ENCODE measurements at places on chromosomes 4 and X. TPM values are rescaled to one million over a fixed set of nuclear protein-coding genes. Genes with fewer than 3 reads are reported as not detected.

- DNase-seq, result no peak
Measured at GRCh38 chr4:150591406-150591805, 9.5 kb downstream of the MAB21L2 start.

DNA sequence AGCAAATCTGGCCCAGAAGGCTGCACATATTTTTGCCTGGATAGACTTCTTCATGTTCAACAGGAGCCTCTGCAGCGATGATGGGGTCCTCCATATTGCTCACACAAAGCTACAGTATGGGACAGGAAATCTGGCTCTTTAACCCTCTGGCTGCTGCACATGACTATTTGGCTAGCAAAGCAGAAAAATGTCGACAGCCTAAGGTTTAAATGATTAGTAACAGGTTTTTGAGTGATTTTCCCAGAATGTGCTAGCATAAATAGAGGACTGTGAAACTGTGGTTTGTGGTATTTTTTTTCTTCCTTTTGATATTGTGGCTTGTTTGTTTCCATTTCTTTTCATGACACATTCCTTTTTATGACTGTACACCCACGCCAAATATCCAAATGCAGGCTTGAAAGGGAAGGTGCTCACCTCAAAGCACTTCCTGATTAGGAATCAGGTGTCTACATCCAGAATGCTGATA lies 120.2 kb upstream of the GK2 start:
- DNase-seq, result peak; percentile 71

- no peak for DNase-seq
Measured at GRCh38 chrX:135000516-135000915, 9.7 kb downstream of the SMIM10 start.

DNA sequence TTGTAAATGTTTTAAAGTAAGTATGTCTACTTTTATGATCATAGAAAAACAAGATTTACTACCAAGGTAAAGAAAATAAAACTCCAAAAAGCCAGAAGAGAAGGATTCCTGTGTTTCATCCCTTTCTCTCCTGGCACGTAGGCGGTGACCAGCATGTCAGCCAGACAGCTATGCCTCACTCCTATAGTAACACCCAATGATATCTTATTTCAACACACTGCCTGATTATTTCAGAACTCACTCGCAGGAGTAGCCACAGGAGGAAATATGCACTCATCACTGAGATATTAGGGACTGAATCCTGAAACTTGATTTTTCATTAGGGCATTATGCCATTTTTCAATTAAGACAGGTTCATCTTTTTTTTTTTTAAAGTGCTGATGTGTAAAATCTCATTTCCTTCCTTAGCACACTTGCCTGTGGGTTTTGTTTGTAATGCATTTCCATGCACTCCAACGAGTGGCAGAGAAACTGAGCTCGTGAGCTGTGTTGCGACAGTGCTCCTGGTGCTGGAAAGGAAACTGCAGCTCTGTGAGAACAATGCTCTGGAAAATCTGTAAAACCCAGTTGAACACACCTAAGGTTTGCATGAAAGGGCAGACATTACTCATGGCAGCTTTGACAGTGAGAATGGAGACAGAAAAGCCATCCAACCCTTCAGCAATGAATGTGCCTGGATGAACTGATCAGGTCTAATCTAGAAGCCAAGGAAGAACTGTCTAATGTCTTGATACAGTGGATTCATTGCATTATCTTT lies 18.2 kb downstream of the RAI2 start:
- no peak for DNase-seq

GRCh38 chr4:168387091-168387490 lies 68.5 kb upstream of the DDX60 start:
- no peak for DNase-seq

DNA sequence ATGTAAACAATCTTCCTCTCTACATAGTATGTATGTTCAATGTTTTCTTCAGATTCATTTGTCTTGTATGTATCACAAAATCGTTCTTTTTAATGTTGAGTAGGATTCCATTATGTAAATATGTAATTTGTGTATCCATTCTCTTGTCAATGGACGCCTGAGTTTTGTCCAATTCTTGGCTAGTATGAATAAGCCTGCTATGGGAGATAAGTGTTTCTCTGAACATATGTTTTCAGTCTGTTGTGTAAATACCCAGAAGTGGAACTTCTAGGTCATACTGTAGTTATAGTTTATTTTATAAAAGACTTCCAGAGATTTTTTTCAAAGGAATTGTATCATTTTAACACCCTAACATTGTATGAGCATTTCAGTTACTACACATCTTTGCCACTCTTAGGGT lies 2.8 kb downstream of the SMIM31 start:
- DNase-seq, result no peak

DNA sequence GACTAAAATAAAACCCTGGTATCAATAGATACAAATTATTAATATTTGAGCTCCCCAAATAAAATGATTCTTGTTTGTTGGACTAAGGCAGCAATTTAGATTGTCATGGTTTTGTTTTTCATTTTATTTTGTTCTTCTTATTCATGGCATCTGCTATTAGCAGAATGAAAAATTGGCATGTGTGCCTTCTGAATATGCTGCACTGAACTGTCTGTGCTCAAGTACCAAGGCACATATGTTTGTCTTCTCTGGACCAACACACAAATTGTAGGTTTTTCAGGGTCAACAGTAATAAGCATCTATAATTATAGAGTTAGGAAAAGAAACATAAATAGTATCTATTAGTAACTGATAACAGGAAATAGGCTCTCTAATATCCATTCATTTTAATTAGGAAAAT lies 121.1 kb downstream of the BANK1 start:
- DNase-seq, result no peak

- no peak for DNase-seq
Measured at GRCh38 chrX:7318661-7319060, 170.7 kb upstream of the PUDP start.

The CLDN34 gene
- not detected for total RNA-seq

The TRPC5OS gene
- total RNA-seq, result not detected

The PLAC8 gene
- total RNA-seq, result not detected
